ENCODE measurements at places on chromosomes 12 and 14.

DNA sequence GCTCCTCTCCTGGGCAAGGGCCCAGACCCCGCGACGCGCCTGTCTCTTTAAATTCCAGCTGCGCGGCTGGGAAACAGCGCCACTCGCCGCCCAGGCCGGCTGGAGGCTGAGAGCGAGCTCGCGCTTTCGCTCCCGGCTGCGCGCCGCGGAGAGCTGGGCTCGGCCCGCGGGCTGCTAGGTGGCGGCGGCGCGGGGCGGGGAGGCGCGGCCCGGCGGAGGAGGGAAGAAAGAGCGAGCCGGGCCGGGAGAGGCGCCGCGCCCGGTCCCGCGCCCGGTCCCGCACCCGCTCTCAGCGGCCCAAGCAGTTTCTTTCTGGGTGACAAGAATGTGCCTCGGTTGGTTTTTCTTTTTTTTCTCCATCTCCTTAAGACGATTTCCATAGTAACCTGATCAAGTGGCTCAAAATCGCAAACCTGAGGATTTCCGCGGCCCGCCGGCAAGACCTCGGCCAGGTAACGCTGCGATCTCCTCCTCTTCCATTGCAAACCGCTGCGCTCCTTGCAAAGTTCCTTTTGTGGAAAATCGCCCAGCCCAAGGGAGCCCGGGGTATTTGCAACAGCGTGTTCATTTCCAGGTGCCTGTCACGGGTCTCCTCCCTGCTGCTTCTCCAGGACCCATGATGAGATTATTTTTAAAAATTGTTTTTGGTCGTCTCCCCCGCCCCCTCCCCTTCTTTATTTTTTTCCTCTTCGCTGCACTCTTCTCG lies 259.5 kb upstream of the E2F7 start:
- peak; percentile 83 for DNase-seq

- no peak for DNase-seq
These were observed 201.2 kb downstream of the DAD1 start for GRCh38 chr14:22387776-22388241.

DNA sequence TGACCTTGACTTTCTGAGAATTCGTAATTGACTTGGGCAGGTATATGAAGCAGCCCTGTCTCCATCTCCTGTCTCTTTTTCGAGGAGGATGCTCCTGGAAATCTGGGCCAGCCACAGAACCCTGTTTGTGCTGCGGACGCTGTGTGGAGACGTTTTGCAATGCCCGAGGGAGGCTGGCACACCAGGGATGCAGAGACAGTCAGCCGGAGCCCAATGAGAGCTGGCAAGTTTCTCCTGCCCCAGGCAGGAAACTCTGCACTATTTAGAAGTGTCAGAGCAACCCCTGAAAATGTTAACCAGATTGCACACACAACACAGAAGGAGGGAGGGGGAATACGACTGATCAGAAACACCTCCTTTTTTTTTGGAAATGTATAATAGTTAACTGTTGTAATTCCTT lies 103.2 kb upstream of the DYRK2 start:
- DNase-seq: no peak

DNA sequence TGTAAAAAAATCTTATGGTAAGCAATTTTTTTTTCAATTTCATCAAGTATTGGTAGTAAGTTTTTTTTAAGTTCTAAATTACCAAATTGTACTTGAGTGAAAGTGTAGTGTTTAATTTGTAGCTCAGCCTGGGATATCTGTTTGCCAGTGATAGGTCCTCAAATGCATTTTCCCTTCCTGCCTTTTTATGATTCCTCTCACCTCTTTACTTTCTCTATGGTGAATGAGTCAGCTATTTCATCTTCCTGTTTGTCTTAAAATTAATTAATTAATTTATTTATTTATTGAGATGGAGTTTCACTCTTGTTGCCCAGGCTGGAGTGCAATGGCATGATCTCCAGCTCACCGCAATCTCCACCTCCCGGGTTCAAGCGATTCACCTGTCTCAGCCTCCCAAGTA lies 10.6 kb downstream of the SRP54 start:
- DNase-seq: no peak

DNA sequence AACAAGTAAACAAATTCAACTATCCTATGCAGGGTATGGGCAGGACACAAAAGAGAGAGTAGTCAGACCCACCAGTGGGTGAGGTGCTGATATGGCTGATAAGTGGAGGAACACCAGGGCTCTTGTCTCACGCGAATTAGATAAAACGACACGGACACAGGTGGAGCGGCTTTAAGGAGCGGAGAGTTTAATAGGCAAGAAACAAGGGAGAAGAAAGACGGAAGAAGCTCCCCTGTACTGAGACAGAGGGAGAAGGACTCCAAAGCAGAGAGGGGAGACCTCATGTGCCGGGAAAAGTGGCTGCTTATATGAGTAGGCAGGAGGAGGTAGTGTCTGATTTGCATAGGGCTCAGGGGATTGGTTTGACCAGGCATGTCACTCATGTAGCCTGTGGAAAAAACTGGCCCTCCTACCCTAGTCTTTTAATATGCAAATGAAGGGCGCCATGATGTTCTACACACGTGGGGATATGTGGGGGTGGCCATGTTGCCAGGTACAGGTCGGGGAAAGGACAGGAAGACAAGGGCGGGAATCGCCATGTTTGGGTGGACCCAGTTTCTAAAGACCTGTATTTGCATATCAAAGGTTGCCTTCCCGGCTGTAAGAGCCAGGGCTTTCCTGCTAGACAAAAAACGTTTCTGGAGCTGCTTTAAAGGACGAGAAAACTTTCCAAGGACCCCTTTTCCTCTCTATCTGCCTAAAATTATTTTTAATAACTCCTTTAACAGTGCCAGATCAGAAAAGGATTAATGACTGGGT lies 28.8 kb downstream of the RPGRIP1 start:
- peak; percentile 93 for DNase-seq

- no peak for DNase-seq
These were observed 19.5 kb upstream of the EPS8 start for GRCh38 chr12:15808652-15809051.

GRCh38 chr12:78118486-78118885 lies 287.8 kb downstream of the NAV3 start:
- DNase-seq: no peak

DNA sequence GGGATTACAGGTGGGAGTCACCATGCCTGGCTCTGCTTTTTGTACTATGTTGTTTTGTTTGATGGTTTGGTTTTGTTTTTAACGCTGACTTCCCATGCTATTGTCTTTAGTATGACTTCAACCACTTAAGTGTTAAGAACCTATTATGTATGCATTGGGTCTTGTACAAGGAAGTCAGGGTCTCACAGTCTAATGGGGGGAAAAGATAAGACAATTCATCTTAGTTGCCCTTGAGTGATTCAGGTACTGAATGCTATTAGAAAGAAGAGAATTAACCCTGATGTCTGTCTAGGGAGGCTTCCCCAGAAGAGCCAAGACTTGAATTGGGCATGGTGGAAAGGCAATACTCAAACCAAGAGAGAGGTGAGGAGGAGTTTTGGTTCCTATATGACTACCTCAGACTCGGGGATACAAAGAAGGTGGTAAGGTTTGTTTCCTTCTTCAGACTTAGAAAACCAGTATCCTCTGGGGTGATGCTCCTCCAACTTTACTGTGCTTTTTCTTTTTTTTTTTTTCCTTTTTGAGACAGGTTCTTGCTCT lies 64.6 kb downstream of the SUSD6 start:
- DNase-seq: no peak

DNA sequence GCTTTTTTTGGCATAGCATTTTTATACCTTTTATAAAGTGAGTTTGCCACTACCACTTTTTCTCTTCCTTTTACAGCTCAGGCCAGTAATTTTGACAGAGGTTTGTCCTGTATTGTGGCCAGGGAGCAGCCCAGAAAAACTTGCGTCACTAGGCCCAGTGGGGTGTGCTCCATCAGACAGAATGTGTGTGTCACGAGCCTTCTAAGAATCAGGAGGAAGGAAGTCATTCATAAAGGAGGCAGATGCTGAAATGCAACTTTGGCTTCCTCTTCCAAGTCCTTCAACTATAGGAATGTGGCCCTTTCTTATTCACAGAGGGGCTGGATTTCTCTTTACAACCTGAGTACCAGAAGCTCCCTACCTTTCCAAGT lies 10.1 kb upstream of the RAB35 start:
- DNase-seq: no peak

DNA sequence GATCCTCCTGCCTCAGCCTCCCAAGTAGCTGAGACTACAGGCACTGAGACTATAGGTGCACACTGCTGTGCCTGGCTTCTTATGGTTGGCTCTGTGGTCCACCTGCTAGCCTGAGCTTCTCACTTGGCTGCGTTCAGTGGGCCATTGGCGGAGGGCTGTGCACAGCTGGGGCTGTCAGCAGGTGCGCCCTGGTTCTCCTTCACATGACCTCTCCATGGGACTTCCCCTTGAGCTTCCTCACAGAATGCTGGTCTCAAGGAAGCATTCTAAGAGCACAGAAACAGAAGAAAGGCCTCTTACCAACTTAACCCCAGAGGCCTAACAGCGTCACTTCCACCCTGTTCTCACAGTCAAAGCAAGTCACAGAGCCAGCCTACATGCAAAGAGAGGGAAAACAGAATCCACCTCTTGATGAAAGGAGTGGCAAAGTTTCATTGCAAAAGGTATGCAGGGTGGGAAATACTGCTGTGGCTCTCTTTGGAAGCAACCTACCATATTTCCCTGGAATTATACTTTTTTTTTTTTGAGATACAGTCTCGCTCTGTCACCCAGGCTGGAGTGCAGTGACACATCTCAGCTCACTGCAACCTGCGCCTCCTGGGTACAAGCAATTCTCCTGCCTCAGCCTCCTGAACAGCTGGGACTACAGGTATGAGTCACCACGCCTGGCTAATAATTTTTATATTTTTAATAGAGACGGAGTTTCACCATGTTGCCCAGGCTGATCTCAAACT lies 9.3 kb downstream of the RILPL2 start:
- DNase-seq: no peak

DNA sequence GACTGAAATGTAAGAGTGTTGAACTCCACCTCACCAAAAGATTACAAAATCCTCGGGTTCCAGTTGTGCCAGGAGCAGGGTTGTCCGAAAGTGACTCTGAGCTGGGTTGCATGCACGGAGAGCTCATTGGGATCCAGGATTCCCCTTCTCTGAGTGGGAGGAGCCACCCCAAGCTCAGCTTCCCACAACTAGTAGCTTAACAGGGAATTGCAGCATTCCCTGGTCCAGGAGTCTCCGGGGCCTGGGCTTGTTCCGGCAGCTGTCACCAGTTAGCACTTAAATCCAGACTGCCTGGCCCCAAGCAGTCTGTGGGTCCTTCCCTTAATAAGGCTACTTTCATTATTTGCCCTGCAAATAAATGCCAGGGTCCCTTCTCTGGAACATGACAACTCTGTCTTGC lies 50.1 kb downstream of the CD9 start:
- DNase-seq: peak; percentile 15

GRCh38 chr14:59097681-59098080 lies 90.8 kb upstream of the DAAM1 start:
- no peak for DNase-seq

- DNase-seq: no peak
These were observed 47.4 kb upstream of the TRAF3 start for GRCh38 chr14:102729825-102730224.

DNA sequence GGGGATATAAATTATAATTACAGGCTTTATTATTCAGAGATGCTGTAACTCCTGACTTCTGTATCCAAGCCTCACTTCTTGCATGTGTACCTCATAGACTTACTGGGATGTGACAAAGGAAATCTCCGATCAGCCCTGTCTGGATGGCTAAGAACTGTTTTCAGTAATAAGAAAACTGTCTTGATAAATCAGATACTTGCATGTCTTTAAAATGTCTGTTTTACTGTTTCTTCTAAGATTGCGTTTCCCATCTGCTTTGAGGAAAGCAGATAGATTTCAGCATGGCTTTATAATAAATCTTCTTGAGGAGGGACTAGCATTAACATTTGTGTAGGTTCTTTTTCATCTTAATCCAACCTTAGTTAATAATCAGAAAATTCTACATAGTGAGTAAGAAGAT lies 395.9 kb downstream of the EGLN3 start:
- DNase-seq: no peak

DNA sequence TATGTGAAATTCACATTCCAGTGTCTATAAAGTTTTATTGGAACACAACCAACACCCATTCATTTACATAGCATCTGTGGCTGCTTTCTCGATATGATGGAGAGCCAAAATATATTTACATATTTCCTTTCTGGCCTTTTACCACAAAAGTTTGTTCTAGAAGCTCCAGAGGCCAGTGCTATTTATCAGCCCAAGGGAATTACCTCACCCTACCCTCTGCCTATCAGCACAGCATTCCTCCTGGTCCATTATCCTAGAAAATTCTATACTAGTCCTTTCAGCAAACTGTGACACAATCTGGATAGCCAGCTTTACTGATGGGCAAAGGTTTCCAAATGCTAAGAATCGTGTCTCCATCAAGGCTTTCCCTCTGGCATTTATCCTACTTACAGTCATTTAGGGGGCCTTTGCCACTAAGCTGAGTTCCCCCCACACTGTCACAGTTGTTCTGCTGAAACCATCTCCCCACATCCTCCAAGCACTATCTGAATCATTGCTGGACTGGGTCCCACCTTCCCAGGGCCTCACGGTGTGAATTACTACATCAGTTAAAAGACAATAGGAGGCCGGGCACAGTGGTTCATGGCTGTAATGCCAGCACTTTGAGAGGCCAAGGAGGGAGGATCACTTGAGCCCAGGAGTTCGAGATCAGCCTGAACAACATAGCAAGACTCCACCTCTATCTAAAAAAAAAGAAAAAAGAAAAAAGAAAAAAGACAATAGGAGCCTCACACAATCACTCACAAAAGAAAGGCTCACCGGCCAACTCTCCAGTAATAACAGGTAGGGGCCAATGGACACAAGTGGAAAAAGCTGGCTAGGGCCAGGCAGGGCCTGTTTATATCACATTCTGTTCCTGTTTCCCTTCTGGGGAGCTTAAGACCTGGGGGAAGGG lies 12.1 kb downstream of the SYNE3 start:
- DNase-seq: peak; percentile 18

DNA sequence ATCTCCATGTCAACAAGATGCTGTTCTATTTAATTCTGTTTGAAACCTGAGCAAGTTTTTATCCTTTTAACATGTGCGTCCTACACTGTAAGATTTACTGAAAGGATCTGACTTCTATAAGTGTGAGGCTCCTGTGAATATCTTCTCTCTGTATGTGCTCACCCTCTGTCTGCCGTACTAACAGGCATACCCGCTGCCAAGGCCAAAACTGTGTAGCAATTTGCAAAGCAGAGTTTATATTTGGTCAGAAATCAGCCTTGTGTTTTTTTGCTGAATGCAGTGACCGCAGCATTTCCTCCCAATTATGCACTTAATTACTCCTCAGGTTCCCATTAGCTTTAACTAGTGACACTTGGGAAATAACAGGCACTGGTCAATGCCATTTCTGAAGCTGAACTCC lies 12.3 kb downstream of the CHST11 start:
- no peak for DNase-seq

- DNase-seq: no peak
These were observed 57.9 kb upstream of the KCNA5 start for GRCh38 chr12:4985820-4986219.

- no peak for DNase-seq
These were observed 16.4 kb downstream of the CCDC63 start for GRCh38 chr12:110863161-110863560.

GRCh38 chr12:80140005-80140404 lies 40.7 kb downstream of the OTOGL start:
- DNase-seq: no peak

GRCh38 chr12:79143803-79144202 lies 279.2 kb downstream of the SYT1 start:
- no peak for DNase-seq
